Fibroblast of the aortic adventitia (primary cell): ENCODE measurements at places on chromosomes 1 and 21. TPM values are rescaled to one million over a fixed set of nuclear protein-coding genes. Genes with fewer than 3 reads are reported as not detected.

DNA sequence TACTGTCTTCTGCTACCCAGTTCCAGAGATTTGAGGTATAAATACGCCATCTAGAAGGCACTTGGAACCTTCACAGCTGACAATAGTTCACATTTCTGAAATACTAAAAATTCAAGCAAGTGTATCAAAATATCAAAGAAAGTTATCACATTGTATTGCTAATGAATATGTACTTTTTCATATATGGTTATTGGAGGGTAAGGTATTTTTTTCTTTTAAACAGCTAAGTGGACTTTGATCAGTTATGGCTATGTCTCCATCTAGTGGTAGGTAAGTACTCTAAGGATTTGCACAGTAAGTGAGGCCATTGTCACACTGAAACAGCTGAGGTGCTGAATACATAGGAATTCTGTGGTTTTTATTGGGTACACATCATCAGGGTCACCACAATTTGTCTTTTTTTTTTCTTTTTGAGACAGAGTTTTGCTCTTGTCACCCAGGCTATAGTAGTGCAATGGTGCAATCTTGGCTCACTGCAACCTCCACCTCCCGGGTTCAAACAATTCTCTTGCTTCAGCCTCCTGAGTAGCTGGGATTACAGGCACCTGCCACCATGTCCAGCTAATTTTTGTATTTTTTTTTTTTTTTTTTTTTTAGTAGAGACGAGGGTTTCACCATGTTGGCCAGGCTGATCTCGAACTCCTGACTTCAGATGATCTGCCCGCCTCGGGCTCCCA is 49.1 kb upstream of the CR2 start:
- DNase-seq: peak; percentile 85

The S100B gene
- 1.1 and 1.2 TPM in 2 replicates for total RNA-seq

The C1orf105 gene
- total RNA-seq: not detected in 2 replicates

DNA sequence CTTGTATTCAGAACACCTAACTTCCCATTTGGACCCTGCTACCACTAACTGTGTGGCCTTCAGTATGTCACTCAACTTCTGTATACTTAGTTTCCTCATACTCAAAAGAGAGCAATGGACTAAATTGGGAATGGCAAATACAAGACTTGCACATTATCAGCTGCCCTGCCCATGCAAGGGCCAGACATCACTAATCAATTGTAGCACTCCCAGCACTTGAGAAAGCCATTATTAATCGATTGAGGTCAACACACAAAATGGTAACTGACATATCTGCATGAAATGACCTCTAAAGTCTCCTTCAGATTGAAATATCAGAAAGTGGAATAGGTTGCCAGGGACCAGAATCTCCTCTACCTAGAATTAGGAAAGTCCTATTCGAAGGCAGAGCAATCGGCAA is 59.2 kb downstream of the MT1HL1 start:
- DNase-seq: no peak

DNA sequence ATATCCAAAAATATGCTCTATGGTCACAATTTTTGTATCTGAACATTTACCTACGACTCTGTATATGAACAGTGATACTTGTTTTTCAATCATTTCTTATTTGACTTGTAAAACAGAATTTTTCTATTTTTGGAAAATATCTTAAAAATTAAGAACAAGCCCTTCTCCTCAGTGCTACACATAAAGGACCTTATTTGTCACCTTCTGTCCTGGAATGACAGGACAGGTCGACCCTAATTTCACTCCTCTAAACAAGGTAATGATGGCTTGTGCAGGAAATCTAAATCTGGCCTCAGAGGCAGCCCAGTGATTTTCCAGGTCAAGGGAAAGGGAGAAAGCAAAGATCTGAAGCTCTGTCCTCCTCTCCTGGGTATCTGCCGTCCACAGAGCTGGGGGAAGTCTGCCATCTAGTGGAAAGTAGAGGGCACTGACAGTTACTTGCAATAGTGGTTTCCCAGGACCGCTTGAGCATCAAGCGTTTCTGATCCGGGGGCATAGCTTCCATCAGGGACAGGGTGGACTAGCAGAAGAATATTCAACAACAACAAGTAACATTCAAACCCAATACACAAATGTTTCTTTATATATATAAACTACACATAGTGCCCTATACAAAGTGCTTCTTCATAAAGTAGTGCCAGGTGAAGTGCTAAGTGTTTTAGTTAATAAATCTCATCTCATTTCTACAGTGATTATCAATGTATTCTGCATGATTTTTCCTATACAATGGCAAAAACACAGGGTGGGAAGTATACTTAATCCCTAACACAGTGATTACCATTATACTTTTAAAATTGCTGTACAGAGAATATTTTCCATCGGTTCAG is 74.6 kb downstream of the SLC25A24 start:
- peak; percentile 82 for DNase-seq

The ORC1 gene
- 0.49 and 12.6 TPM in 2 replicates for total RNA-seq
